ENCODE measurements at places on chromosomes 2 and 18.

DNA sequence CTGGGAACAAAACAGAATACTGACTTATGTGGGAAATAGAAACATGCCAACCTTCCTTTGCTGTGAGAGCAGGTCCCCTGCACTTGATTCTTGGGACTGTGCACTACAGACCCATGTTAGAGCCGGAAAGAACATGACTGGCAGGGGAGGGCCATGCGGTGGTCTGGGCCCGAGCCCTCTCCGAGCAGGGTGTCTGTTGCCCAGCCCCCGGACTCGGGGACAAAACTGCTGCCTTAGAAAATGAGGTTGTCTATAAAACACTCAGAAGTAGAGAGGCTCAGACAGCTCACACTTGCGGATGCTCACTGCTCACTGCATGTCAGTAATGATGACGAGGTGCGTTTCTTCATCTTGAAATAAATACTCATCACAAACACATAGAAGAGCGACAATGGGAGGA is 270.7 kb upstream of the HDAC4 start:
- DNase-seq, result no peak

DNA sequence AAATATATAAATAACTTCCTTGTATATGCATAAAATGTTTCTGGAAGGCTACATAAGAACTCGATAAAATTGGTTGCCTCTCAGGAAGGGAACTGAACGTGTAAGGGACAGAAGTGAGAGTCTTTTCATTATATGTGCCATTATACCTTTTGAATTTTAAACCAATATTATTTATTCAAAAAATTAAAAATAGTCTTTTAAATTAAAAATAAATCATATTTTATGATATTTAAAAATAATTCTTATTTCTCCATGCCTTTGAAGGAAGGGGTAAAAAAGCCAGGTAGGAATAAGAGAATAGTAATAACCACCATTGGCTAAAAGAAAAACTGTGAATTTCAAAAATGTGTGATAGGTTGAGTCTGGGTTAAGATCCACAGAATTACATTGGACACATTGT is 45.7 kb upstream of the C2orf74 start:
- no peak for DNase-seq

GRCh38 chr2:150256736-150257135 is 230.7 kb downstream of the RND3 start:
- DNase-seq, result no peak

- no peak for DNase-seq
These were observed 42.8 kb upstream of the KLF11 start for GRCh38 chr2:10000541-10000940.

DNA sequence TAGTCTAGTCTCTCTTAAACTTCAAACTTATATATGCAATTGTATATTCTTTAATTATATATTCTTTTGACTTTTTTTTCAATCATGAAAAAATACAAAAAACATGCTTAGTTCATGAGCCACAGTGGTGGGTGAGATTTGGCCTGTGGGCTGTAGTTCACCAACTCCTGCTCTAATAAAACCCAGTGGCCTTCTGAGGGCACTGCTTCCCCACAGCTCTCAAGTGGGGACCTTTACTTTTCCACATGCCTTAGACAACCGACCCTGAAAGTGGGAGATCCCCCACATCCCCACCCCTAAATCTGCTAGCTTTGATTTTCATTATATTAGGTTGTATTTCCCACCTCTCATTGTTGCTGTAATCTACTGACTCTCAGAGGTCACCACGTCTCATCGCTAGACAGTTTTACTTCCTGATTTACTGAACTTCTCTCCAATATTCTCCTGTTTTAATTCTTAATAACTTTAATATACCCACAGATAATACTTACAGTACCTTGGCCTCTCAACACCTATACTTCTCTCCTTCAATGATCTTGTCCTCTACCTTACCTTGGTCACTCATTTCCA is 57.3 kb downstream of the ROCK1 start:
- no peak for DNase-seq

DNA sequence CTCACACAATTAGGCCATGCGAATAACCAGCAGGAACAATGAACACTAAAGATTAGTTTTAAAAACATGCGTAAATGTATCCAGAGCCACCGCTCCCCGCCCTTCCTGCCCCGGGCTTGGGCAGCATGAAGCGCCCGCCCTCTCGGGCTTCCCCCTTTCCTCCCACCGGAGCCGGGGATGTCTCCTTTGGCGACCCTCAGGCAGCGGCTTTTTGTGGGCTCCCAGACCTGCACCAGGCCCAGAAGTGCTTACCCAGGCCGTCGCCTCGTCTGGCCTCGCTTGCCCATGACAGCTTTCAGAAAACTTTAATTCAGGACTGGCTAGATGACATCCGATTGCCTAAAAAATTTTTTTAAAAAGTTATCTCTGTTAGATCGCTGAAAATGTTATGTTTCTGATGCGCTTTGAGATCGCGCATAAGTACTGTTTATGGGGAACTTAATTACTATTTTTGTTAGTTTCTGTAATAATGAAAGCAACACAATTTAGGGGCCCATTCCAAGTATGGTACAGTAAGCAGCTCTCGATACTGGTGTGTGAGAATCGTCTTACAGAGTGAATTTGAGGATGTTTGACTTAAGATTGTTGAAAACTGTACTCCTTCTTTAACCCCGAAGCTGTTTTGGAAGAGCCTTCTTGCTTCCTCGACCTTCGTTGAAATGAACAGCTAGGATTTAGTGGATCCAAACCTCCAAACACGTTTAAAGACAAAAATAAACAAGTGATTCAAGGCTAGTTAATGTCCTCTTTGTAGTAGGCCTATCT is 1.1 kb downstream of the MAP3K20 start:
- no peak for DNase-seq

GRCh38 chr2:241762933-241763369 is 13.7 kb upstream of the GAL3ST2 start:
- DNase-seq, result peak; percentile 57

GRCh38 chr2:151261977-151262291 is 271 bp upstream of the RBM43 start:
- DNase-seq, result no peak

DNA sequence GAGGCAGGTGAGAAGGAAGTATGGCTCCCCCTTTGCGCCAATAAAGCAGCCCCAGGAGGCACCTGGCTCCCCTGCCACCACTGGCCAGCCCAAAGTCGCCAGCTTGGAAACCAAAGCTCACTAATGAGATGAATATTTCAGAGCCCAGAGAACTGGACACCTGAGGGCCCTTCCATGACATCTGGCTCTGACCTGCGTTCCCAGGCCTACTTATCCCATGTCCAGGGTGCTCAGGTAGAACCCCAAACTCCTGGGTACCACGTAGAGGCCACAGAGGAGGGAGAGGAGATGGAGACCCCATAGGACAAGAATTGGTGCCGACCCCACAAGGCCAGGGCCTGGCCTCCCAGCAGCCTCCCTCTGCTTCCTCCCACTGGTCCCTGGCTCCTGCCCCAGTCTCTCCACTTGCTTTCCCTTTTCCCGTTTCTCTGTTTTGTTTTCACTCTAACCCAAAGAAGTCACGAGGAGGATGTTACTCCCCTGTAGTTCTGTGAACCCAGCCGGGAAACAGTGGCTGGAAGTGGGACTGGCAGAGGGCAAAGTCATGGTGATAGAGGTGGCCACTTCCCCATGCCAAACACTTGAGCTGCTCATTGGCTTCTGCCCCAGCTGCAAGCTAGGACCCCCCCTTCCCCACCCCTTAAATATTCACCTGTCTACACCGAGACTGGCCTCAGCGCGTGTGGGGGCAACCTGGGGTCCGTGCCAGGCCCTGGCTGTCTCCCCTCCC is 820 bp downstream of the TMBIM1 start:
- DNase-seq, result no peak

GRCh38 chr2:44075541-44075940 is 79.8 kb upstream of the LRPPRC start:
- no peak for DNase-seq

DNA sequence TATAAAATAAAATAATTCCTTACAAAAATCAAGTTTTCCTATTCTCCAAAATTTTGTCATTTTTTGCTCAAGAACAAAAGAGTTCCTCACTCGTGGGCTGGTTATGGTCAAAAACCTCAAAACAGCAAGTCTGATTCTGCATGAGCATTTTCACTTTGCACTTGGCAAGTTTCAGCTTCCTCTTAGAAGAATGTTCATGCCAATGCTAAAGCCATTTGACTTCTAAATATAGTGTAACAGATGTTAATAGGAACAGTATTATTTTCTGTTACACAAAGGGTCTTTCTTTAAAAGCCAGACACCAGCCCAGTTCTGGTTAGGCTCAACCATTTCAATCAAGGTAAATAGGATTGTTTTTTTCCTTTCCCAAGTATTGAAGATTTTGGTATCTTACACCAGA is 261.3 kb upstream of the CCDC68 start:
- DNase-seq, result no peak

- no peak for DNase-seq
These were observed 374.0 kb downstream of the ZNF516 start for GRCh38 chr18:76121011-76121410.

- DNase-seq, result no peak
These were observed 107.7 kb downstream of the ATL2 start for GRCh38 chr2:38269421-38269820.

DNA sequence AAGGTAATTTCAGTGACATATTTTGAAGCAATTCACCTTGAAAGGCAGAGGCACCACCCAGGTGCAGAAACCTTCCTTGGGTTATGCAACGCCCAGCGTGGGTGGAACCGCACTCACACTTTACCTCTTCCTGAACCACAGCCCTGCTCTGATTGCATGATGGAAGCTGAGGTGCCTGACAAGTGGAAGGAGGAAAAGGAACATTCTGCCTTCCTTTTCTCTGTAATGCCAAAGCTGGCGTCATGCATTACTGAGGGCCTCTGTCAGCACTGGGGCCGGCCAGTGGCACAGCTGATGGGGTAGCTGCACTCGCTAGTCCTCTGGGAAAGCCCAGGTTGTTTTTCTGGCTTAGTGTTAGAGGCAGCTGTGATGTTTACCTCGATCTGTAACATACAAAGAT is 266.5 kb downstream of the NEDD4L start:
- DNase-seq, result no peak

DNA sequence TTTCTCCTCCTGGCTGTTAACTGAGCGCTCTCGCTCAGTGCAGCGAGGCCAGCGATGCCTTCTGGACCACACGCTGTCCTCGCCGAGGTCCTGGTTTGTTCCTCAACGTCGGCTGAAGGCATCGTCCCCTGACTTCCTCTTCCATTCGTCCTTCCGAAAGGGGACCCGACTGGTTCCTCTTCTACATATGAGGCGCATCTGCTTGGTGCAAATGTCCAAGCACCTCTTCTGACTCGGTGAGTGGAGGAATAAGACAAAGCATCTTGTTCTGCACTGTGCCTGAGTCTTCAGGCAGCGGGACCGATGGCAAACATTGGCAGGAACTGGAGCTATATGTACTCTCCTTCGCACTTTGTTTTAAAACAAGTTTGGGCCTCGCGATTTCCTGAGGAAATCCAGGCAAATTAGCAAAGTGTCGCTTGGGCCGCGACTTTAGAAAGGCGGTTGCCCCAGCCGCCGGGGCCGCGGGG is 621 bp upstream of the KCNS3 start:
- DNase-seq, result no peak

- no peak for DNase-seq
These were observed 60.4 kb downstream of the CIB4 start for GRCh38 chr2:26580751-26581150.

DNA sequence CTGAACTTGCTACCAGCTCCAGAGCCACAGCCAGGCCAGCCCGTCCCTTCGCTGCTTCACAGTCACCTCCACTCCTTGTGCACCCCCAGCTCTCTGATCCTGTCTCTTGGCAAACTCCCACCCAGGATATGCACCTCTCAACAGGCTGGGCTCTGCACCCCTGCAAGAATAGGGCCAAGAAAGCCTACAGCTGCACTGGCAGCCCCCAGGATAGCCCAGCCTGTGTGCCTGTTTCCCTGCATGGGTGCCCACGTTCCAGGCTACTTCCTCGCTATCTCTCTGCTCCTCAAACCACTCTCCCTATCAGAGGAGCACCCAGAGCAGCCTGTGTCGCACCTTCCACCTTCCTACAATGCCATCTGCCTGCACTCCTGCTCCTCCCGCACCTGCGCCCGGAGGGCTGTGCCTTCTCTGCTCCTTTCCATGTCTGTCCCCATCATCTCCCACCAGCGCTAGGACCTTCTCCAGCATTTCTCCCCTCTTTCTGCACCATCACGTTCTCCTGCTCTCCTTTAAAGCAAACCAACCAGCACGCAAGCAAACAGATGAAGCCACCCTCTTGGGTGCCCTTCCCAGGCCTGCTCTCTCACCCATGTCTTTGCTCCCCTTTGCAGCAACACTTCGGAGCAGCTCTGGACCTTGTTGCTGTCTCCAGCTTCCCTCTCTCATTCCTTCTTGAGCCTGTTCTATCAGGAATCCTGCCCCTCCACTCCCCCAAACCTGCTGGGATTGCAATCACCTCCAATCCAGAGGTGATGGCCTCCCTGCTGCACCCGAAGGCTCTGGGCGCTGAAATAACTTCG is 313.2 kb upstream of the HS6ST1 start:
- no peak for DNase-seq

- DNase-seq, result no peak
These were observed 23.6 kb upstream of the VWA3B start for GRCh38 chr2:98063291-98063854.

DNA sequence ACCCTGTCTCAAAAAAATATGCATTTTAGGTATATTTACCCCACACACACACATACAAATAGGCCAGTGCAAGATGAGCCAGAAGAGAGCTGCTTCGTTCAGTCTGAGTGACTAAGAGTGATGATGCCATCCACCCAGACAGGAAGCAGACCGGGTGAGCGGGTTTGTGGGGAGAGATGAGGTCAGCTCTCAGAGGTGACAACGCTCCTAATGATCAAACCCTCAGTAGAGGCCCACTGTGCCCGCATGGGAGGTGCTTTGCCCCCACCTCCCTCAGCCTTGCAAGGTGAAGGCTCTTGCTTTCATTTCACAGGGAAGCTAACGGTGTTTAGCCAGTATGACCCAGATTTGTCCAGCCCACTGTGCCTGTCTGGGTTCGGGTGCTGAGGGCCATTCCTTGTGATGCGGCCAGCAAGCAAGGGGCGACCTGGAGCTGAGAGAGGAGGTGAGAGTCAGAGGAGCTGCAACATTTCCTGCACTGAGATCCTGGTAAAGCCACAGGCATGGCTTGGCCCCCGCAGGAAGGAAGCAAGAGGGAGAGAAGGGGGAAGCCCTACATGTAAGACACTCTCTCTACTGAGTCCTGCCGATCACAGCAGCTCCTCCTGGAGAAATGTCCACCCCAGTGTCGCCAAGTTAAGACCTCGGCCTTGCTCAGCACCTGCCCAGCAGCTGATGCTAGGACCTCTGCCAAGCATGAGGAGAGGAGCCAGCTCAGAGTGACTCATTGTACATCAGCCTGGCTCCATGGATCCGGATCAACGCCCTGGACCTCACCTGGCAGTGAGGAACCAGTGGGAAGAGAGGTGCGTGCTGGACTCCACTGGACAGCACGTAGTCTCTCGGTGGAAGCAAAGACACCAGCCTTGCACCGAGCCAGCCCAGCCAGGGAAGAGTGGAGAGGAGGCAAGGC is 37.0 kb downstream of the NIFK start:
- DNase-seq, result peak; percentile 79

GRCh38 chr2:202221873-202222272 is 16.5 kb downstream of the SUMO1 start:
- DNase-seq, result no peak

All from effector CD4-positive, alpha-beta T cell (primary cell).